Activated naive CD8-positive, alpha-beta T cell treated with anti-CD3 and anti-CD28 coated beads, Interleukin-2, amount 10 ng/mL, durations not matched to agents 7 days and 5 days (primary cell): ENCODE measurements at places on chromosomes 4 and X. TPM values are rescaled to one million over a fixed set of nuclear protein-coding genes. Genes with fewer than 3 reads are reported as not detected.

DNA sequence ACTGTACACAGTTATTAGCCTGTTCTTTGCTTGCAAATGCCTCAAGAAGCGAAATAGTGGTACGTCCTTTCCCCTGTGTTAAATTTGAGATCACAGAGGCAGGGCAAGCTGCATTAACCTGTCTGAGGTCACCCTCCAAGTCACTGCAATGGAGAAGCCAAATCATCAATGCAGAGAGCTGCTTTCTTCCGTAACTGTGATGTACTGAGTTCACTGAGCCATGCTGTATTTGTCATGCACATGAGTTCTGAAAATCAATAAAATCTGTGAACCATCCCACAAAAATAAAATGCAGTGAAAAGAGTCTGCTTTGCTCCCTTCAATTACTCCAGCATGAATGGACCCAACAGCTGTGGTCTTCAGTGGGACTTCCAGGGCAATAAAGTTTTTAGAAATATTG is 393.5 kb downstream of the KCNIP4 start:
- H3K4me1 ChIP-seq, result no peaks in the 10 kb centered on the region
- no peaks in the 10 kb centered on the region for H3K36me3 ChIP-seq
- no peak overlapping the region for H3K4me3 ChIP-seq
- H3K27me3 ChIP-seq, result no peaks in the 10 kb centered on the region
- no peak for DNase-seq
- no peak overlapping the region for H3K27ac ChIP-seq

DNA sequence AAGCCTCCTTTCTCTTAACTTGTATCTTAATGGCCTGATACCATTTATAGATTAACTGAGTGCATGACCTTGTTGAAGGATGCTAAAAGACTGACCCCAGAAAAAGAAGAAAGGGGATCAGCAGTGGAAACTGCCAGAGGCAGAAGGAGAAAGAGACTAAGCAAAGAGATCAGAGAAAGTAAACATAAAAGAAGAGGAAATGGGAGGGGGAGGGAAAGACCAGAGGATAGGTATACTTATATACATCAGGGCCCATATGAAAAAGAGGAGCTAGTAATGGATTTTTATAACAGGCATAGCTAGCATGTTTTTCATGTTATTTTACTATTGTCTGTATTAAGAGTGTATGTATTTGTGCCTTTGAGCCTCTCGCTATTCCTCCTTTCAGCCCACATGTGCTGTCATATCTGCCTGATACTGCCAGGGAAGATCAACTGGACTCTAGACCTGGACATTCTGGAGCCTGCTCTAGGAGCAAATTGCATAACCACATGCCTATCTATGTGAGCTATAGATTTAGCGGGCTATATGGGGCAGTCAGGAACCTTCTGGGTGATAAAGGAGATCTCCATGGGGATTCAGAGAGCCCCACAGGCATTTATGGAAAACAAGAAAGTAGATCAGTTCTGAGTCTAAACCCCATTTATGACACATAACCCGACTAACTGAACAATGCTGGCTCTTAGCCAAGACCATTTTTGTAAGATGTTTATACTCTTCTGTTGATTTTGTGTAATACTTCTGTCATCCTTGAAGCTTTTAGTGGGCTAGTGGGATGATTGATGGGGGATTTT is 13.4 kb upstream of the SNX12 start:
- H3K4me1 ChIP-seq, result peaks cover 3% of the 10 kb centered on the region
- H3K4me3 ChIP-seq, result no peak overlapping the region
- H3K27ac ChIP-seq, result no peak overlapping the region

DNA sequence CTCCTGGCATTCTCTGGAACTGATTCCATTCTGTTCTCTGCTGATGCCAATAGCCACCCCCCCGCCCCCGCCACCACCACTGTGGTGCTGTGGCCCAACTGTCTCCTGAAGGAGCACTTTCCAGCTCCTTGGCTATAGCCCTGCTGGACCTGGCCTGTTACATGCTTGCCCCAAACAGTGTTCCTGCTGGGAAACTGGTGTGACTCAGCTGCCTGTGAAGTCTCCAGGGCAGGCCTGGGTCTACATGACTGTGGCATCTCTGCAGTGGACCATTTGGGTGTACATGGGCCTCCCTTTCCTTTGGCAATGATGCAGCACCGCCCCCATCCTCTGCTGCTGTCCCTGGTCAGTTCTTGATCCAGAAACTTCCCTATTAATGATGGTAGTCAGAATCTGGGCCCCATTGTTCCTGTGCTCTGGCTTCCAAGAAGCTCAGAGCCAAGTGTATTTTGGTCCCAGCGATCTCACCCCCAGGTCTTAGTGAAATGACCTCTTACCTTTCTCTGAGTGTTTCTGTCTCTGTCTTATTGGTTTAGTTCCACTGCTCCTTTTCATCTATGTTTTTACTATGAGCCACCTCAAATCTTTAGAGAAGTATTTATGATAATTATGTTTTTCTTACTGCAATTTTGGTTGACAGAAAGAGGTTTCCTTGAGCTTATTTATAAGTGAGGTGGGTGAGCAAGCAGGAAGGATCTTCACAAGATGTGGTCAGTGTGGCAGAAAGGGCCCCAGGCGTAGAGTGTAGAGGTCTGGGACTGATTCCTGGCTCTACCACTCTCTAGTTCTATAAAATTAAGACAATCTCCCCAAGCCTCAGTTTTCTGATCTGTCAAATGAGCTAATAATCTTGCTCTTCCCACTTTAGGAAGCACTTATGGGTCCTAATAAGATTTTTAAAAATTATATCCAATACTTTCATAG is 210.7 kb upstream of the EOLA2 start:
- peaks cover 15% of the 10 kb centered on the region for H3K4me1 ChIP-seq
- no peak for DNase-seq
- H3K27me3 ChIP-seq, result no peaks in the 10 kb centered on the region
- H3K4me3 ChIP-seq, result no peak overlapping the region
- H3K36me3 ChIP-seq, result no peaks in the 10 kb centered on the region

DNA sequence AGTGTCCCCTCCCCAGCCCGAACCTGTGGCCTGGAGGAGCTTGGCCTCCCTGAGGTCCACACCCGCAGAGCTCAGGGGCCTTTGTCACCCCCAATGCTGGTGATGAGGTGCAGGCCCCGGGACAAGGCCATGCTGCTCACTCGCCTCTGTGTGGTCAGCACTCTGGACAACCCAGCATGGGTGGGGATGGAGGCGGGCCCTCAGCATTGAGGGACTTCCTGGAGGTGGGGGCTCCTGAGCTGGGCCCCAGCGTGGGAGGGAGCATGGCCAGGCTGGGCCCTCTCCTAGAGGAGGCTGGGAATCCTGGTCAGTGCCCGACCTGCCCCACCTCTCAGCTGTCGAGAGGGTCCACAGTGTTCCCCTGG is 30.6 kb downstream of the TACC3 start:
- H3K4me1 ChIP-seq, result peaks cover 2% of the 10 kb centered on the region
- H3K27ac ChIP-seq, result no peak overlapping the region
- H3K27me3 ChIP-seq, result no peaks in the 10 kb centered on the region
- H3K4me3 ChIP-seq, result no peak overlapping the region
- no peaks in the 10 kb centered on the region for H3K36me3 ChIP-seq

Gene PDE6B
- 23.2 TPM for total RNA-seq

- DNase-seq, result no peak
- no peaks in the 10 kb centered on the region for H3K36me3 ChIP-seq
- H3K27ac ChIP-seq, result no peak overlapping the region
- H3K27me3 ChIP-seq, result peaks cover 10% of the 10 kb centered on the region
- peaks cover 5% of the 10 kb centered on the region for H3K4me1 ChIP-seq
Observed at GRCh38 chr4:70651864-70652506, 14.3 kb downstream of the JCHAIN start.

Gene CT45A5
- total RNA-seq, result not detected

DNA sequence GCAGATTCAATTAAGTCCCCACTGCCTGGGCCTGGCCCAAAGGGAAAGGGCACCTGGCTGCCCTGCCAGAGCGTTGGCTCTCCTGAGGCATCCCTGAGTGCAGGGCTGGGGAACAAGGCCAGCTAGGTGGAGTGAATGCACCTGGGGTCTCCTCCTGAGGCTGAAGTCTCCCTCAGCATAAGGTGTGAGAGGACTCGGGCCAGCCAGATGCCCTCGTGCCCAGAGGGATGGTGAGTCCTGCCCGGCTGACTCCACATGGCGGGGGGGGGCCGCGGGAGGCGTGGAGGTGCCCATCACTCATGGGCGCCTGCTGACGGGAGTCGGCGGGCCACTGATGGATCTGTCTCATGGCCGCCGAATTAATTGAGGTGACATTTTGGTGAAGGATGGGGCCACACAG is 87.8 kb downstream of the GATB start:
- no peaks in the 10 kb centered on the region for H3K4me1 ChIP-seq
- no peak overlapping the region for H3K27ac ChIP-seq
- no peaks in the 10 kb centered on the region for H3K36me3 ChIP-seq

DNA sequence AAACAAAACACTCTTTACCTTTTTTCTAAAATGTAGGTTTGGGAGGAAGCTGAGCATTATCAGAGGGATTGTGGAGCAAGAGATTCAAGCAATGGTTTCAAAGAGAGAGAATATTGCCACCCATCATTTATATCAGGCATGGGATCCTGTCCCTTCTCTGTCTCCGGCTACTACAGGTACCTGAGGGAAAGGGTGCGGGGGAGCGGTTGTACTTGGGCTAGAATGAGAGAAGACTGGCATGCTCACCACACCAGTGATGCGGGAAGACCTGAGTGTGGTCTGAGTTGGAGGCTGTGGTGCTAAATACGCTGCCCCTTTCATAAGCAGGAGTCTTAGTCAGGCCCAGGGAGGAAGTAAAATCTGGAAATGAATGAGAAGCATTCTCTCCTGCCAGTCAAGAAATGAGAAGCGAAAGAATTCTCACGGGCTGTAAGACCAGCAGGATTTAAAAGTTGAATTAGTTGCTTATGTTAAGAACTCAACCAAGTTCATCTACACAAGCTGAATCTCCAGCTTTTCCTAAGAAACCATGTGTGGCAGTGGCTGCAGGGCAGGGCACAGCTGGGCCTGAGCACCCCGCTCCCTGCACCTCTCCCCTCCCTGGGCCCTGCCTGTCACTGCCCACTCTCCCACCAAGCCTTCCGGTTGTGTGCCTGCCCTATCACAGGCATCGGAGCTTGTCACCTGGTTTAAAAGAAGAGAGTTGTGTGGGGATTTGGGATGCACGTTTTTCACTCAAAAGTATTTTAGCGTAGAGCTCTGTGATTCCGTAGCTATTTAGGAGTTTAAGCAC is 24.8 kb upstream of the MSANTD1 start:
- no peaks in the 10 kb centered on the region for H3K27me3 ChIP-seq
- H3K4me1 ChIP-seq, result peaks cover 9% of the 10 kb centered on the region
- peaks cover 16% of the 10 kb centered on the region for H3K36me3 ChIP-seq
- no peak for DNase-seq
- H3K27ac ChIP-seq, result no peak overlapping the region

DNA sequence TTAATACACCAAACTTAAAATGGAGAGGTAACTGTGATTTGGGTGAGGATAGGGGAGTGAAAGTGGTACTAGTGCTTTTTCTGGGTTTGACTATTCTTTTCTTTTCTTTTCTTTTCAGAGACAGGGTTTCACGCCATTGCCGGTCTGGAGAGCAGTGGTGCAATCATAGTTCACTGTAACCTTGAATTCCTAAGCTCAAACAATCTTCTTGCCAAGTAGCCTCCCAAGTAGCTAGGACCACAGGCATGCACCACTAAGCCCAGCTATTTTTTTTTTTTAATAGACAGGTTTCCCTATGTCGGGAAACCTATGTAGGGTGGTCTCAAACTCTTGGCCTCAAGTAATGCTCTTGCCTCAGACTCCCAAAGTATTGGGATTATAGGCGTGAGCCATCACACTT is 3.0 kb upstream of the ARMCX4 start:
- no peak overlapping the region for H3K27ac ChIP-seq
- DNase-seq, result no peak
- H3K36me3 ChIP-seq, result no peaks in the 10 kb centered on the region
- peaks cover 3% of the 10 kb centered on the region for H3K27me3 ChIP-seq
- H3K4me3 ChIP-seq, result no peak overlapping the region

GRCh38 chr4:74800310-74800709 is 6.0 kb upstream of the BTC start:
- H3K27me3 ChIP-seq, result peaks cover 12% of the 10 kb centered on the region
- H3K36me3 ChIP-seq, result no peaks in the 10 kb centered on the region
- no peaks in the 10 kb centered on the region for H3K4me1 ChIP-seq
- no peak overlapping the region for H3K27ac ChIP-seq
